Activated naive CD4-positive, alpha-beta T cell (primary cell): ENCODE measurements at places on chromosomes 5 and 9.

DNA sequence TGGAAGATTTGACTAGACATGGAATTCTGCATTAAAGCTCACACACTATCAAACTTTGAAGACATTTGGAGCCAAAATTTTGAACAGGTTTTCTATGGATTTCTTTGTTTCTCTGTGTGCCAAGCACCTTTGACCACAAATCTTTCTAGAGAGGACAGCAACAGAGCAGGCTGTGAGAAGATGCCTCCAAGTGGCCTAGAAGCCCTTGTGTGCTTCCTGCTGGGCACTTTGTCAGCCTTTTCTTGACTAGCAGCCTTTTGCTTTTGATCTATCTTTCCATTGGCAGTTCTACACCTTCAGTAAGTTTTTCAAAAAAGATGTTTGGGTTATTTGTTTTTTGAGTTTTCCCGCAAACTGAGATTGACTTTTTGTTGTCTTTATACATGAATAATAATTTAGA lies 84.6 kb downstream of the SNX24 start:
- no peak for DNase-seq

- no peak for DNase-seq
Observed at GRCh38 chr5:141825791-141826560, 52.2 kb downstream of the PCDH1 start.

GRCh38 chr5:139668064-139668880 lies 20.1 kb downstream of the CXXC5 start:
- no peak for DNase-seq

GRCh38 chr5:3347741-3348140 lies 247.9 kb upstream of the IRX1 start:
- DNase-seq = no peak

GRCh38 chr5:11082404-11082945 lies 321.4 kb upstream of the DAP start:
- no peak for DNase-seq

DNA sequence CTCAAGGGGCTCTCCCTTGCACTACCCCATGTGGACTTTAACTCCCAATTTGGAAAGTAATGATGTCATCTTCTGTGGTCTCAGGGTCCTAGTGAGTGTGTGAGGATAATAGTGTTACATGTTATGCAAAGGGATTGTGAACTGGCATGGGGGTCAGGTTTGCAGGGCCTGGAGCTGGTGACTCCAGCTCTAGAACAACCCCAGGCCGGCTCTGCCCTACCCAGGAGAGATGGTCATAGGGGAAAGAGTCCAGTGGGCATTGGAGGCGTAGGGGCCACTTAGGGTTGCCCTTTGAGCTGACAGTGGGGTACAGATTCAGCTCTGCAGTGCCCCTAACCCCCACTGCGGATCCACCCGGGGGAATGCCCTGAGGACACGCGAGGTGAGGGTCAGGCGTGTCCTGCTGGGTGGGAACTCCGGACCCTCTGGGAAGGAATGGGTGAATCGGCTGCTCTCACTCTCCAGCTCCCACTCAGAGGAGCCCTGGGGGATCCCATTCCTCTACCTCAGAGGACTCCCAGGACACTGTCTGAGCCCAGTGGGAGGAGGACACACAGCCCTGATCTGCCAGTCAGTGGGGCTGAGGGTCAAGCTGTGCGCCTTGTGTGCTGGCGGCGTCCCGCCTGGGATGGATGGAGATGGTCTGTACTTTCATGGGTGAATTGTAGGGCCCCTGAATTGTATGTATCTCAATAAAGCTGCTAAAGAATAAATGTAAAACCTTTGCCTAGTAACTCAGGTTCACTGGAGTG lies 2.5 kb upstream of the NKD2 start:
- no peak for DNase-seq

- no peak for DNase-seq
Observed at GRCh38 chr5:110951373-110951791, 120.1 kb upstream of the TSLP start.

DNA sequence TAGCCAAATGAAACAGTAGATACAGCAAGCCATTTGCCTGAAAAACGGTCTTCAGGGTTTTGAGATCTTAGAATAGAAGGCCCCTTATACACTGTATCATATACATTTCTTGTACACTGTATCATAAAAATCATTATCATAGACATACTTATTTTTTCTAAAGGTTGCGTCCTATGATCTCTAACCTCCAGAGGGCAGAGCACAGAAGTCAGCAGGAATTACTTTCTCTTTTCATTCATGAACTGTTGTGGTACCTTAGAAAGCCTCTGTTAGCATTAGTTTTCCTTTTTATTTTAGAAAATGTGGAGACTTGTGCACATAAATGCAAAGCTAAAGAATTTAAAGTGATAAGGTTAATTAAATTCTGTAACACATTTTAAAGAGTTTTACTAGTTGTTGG lies 115.4 kb downstream of the OXCT1 start:
- no peak for DNase-seq

- DNase-seq = no peak
Observed at GRCh38 chr9:73845539-73845938, 651.6 kb upstream of the RORB start.

GRCh38 chr9:13993632-13994185 lies 320.2 kb downstream of the NFIB start:
- DNase-seq = no peak

DNA sequence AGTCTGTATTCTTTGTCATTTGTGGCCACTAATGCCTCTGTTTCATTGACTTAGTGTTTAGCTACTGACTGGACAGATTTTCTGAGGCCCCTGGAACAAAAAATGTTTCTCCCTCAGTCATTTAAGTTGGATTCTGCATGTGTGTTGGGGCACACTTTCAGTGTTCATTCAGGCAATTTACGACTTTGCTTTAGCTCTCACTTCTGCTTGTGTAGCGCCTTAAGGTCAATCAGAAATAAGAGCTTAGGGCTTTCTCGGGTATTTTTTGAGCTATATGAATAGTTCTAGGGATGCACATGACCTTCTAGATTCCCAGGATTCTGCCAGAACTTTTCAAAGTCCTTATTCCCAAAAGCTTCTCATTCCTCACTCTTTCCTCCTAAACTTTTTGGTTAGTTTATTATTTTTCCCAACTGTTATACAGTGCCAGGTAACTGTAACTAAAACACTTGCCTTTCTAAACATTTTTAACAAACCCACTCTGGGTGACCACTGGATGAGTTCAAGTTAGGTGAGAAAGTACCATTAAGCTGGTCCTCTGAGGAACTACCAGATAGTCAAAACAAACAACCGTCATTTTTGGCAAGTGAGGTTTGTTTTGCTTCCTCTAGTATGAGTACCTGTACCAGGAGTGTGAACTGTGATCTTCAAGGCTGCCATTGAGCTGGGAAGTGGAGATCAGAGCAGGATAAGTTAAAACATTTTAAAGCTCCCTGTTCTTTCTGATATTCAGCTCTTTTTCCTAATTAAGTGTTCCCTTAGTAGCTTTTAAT lies 571.3 kb upstream of the TLE4 start:
- DNase-seq = no peak

DNA sequence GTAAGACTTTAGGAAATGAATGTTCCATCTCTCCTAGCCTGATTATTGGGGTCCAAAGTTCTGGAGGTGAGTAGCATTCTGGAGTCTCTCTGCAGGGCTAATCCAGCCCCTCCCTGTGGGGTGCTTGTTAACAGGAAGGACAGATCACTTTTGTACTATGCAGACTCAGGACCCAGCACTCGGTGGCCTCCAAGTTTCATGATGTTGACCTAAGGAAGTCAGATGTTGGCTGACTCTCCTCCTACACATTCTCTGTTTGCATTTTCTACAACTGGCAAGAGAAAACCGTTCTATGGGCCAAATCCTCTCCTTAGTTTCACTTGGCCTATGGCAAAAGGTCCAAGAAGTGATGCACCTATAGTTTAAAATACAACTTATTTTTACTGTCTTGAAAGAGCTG lies 5.5 kb upstream of the PDE8B start:
- DNase-seq = no peak

GRCh38 chr9:92723801-92724323 lies 40.8 kb downstream of the BICD2 start:
- no peak for DNase-seq

- no peak for DNase-seq
Observed at GRCh38 chr9:110579862-110580219, 300 bp upstream of the SVEP1 start.

DNA sequence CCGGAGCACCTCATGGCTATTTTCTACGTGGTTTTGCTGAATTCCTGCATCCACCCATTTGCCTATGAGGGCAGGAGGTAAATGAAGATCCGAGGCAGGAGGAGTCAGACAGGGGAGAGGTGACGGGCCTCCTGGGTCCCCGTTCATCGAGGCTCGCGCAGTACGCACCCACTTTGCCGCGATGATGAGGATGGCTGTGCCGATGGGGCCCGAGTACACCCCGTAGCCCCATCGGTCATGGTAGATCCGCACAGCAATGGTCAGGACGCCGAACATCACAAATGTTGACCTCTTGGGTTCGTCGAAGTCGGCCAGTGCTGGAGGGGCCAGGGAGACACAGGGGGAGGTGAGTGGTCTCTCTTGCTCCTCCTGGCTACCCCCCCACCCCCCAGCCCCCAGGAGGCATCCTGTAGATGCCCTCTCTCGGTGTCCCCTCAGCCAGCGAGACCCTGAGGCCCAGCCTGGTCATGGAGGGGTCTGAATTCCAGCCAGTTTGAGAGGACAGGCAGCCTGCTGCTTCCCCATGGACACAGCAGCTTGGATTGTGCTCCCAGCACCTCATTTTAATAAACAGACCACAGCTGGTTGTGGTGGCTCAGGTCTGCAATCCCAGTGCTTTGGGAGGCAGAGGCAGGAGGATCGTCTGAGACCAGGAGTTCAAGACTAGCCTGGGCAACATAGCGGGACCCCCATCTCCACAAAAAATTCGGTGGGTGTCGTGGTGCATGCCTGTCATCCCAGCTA lies 5.9 kb downstream of the MYMK start:
- no peak for DNase-seq

- no peak for DNase-seq
Observed at GRCh38 chr5:111238431-111239225, 14.4 kb downstream of the CAMK4 start.

DNA sequence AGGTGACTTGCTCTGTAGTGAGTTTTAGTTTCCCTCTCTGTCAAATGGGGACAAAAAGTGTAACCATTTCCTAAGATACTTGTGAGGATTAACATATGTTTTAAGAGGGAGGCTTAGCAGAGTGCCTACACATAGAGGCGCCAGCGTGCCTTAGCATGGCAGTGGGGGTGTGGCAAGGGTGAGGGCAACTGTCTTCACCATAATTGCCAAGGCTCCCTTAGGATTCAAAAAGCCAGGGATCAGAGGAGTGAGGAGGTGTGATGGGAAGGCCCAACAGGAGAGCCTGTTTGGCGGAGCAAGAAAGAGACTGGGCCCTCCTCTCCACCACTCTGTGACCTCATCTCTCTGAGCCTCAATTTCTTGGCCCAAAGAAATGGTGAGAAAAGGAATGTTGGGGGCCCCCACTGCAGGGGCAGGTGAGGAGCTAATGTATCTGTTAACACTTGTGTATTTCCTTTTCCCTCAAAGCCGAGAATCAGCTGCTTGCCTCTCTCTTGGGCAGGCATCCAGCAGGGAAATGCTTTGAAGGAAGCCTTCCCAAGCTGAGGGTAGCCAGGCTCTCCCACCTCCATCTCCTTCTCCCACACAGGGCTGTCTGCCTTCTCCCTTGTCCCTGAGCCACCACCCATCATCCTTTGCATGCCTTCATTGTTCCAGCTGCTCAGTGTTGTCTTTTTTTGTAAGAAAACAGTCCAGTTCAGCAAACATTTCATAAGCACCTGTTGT lies 76.0 kb downstream of the DAB2IP start:
- DNase-seq = no peak

GRCh38 chr5:100575815-100576214 lies 40.6 kb downstream of the FAM174A start:
- DNase-seq = no peak

DNA sequence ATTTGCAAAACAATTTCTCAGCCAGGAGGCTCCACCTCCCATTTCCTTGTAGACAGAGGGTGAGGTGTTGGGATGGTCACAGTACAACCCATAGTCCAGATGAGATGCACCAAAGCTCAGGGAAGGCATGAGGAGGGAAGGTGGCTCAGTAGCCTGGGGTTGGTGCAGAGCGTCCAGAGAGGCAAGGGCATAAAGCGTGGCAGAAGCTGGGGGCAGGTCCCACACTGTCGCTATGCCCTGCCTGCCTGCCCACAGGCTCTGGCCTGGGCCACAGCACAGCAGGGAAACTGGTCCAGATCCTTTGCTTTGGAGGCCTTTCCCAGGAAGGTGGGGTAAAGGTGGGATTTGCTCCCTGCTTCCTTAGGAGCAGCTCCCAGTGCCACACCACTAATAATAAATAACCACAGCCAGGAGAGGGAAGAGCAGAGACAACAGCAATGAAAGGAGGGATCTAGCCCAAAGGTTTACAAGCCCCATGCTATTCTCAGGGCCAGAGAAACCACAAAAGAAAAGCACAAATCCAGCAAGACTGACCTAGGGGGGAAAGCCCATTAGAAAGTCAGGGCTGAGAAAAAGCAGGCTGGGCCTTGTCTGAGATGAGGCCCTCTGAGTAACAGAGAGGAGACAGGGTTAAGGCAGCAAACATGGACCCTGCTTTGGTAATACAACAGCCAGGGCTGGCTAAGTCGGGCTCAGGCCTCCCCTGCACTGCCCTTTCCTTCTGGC lies 27.2 kb downstream of the PCDHGC5 start:
- no peak for DNase-seq

DNA sequence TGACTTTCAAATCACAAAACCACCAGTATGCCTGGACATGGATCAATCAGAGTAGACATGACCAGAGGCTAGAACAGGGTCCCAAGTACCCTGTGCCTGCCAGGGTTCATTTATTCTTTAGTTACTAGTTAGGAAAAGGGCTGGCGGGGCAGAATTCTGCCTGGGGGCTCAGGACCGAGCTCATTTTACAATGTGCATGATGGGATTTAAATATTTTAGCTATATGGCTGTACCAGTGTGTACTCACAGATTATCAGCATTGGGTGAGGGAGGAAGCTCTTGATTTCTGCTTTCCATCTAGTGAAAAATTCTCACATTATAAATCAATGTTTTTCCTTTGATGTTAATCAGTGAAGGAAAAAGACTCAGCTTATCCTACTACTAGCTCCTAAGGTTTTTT lies 1511.1 kb downstream of the EFNA5 start:
- no peak for DNase-seq

GRCh38 chr5:92543201-92543600 lies 1037.8 kb downstream of the NR2F1-AS1 start:
- DNase-seq = no peak

DNA sequence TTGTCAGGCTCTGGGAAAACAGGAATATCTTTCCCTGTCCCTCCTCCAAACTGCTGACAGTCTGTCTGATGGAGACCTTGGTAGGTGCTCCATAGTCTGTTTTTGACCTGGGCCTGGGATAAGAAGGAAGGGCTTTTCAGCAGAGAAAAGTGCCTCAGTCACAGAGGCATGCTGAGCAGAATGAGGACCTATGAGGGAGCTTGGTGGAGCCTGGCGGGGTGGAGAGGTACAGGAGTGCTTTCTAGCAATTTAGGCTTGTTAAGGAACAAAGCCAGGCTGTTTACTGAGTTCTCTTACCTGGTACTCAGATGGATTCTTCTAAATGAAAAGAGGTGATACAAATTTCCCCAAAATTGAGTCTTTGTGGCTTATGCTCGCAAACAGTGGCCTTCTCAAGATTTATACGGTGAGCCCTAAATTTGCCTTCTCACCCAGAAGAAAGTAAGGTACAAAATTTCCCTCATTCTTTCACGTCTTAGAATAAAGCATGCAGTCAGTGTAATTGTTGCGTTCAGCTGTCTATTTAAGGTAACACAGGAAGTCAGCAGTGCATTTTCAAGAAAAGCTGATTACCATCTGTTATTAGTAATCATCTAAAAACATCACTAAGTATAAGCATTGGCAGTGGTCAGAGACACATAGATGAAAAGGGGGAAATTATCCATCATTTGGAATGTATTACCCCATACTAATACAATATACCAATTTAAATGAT lies 28.6 kb upstream of the IL13 start:
- no peak for DNase-seq
